RCC 7860 (cell line): ENCODE measurements at places on chromosomes 16 and 17.

DNA sequence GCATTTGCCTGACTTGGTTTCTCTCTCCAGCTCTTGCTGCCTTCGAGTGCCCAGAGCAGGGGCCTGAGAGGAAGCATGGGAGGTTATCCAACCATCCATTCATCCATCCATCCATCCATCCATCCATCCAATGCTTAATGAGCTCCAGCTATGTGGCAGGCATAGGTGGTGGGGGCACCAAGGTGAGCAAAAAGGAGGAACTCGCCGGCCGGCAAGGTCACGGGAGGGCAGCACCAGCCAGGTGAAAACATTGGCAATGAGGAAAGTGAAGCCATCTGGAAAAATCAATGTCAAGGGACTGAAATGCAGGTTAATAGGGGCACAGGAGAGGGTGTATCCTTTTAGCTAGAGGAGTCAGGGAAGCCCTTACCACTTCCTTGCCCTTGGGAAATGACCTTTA is 18.2 kb upstream of the DOK4 start:
- no peak for DNase-seq

- no peak for DNase-seq
Observed at GRCh38 chr16:24991349-24991748, 23.8 kb downstream of the ARHGAP17 start.

GRCh38 chr16:79164388-79164995 is 436.0 kb downstream of the MAF start:
- DNase-seq: no peak

DNA sequence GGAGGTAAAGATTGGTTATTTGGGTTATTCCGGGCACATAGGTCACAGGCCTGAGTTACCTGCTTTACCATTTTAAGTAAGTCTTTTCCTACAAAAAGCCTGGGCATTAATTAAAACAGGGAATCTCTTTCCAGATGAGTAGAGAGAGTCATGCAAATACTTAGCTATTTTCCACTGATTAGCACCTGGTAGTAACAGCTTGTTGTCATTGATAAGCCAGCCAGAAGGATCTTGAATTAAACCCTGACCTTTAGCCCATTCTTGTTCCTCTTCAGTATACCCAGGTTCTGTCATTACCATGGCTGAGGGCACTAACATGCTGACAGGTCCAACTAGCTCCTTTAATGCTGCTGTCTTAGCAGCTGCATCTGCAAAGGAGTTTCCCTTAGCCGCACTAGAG is 44.4 kb upstream of the ARL4D start:
- no peak for DNase-seq

GRCh38 chr17:49548506-49549310 is 27.0 kb upstream of the NXPH3 start:
- no peak for DNase-seq

DNA sequence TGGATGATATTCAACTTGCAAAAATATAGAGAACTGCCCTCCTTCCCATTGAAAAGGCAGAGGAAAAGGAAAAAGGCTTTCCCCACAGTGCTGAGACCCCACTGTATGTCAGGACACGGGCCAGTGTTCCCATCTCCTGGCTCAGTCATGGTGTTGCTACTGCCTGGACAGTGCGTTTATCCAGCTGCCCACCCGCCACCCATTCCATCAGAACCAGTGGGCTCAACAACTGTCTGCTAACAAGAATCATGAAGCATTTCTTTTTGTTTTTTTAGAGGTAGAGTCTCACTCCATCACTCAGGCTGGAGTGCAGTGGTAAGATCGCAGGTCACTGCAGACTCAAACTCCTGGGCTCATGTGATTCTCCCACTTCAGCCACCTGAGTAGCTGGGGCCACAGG is 11.3 kb downstream of the FBXO31 start:
- no peak for DNase-seq

GRCh38 chr16:48526058-48526957 is 83.7 kb downstream of the N4BP1 start:
- DNase-seq: peak; percentile 30

- DNase-seq: no peak
Observed at GRCh38 chr17:16083223-16083622, 83.6 kb downstream of the TTC19 start.

DNA sequence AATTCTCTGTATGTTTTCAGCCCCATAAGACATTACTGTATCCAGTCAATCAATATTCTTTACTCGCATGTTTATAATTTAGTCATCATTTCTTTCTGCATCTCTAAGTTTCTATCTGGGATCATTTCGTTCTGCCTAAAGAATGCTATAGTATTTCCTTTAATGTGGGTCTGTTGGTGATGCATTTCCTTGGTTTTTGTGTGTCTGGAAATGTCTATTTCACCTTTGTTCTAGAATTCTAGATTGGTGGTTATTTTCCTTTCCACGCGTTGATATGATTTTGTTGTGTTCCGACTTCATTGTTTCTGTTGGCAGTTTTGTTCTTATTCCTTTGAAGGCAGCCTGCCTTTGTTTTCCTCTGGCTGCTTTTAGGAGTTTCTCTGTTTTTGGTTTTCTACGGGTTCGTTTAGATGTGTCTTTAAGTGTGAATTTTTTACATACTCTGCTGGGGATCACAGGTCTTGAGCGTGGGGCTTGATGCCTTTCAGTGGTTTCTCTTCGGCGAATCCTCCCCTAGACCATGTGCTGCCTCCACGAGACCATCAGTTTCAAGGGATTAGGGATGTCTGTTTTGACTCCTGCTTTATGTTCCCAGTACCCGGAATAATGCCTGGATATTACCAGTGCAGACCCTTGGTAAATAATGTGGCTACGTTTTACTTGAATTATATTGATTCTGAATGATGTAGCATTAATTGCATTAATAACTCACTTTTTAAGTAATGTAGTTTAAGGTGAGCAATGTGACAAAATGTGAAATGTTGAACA is 23.5 kb downstream of the POLR3E start:
- DNase-seq: no peak

DNA sequence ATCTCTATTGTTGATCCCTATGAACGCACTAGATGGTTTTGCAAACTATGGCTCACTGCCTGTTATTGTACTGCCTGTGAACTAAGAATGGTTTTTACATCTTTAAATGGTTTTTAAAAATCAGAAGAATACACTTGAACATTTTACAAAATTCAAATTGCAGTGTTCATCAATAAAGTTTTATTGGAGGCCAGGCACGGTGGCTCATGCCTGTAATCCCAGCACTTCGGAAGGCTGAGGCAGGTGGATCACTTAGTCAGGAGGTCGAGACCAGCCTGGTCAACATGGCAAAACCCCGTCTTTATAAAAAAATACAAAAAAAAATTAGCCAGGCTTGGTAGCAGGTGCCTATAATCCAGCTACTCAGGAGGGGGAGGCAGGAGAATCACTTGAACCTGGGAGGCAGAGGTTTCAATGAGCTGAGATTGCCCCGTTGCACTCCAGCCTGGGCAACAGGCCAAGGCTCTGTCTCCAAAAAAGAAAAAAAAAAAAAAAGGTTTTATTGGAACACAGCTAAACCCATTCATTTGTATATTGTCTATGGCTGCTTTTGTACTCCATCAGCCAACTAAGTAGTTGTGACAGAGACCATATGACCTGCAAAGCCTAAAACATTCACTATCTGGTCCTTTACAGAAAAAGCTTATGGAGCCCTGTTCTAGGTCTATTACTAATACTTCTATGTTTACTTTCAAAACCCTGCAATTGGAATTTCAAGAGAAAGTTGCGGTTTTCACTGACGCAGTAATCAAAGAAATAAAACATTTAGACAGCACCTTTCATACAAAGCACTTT is 18.9 kb downstream of the IKZF3 start:
- no peak for DNase-seq

DNA sequence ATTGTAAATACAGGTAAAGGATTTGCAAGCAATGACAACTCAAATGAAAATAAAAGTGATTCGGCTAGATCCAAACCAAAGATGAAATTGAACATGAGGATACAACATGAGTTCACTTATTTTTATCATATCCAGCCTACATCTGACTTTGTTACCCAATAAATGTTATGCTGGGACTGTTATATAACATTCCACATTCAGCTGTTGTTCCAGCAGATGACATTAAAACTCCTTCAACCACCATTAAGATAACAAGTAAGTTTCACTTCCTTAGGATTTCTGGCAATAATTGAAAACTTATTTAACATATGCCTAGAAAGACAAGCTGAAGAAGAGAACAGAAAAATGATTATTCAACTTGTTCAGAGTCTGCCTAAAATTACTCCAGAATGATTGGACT is 729.4 kb downstream of the CDH11 start:
- no peak for DNase-seq

- DNase-seq: no peak
Observed at GRCh38 chr16:9481747-9482730, 390.6 kb downstream of the HAPSTR1 start.

DNA sequence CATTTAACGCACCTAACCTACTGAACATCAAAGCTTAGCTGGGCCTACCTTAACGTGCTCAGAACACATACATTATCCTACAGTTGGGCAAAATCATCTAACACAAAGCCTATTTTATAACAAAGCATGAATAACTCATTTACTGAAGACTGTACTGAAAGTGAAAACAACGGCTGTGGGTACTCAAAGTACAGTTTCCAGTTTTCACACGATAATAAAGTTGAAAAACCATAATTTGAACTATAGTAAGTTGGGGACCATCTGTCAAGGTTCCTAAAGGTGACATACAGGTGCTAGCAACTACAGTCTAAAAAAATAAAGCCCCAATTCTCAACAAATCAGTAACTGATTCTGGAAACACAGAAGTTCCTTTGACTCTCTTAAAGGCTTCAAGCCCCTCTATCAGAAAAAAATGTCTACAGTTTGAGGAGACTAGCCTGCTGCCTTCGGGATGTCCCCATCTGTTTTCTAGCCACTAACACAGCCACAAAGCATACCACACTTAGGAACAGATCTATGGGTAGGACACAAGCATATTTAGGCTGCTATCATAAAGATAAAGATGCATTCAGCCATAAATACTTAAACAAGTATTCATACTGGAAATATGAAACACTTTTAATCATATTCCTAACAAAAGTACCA is 71.3 kb downstream of the KANSL1 start:
- no peak for DNase-seq

- DNase-seq: no peak
Observed at GRCh38 chr16:4937782-4938682, 1.1 kb upstream of the PPL start.

- DNase-seq: no peak
Observed at GRCh38 chr17:68522266-68522665, 10.0 kb downstream of the PRKAR1A start.

DNA sequence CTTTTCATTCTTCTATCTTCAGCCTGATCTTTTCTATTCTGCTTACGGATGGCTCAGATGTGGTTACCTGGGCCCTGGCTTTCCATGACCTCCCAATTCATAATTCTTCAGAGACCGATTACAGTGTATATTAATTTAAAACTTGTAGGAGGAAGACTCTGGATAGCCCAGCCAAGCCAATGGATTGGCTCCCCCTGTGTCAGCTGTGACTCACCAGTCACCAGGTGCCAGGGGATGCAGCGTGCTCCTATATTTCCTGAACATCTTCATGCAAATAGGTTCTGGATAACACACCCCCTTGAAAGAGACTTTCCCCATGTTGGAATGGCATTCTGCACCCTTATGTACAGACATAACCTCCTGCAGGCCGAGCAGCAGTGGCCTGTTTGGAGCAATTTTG is 208.3 kb upstream of the WSCD1 start:
- no peak for DNase-seq

- DNase-seq: no peak
Observed at GRCh38 chr17:3732210-3732621, 8.5 kb downstream of the HASPIN start.

GRCh38 chr17:4950075-4950745 is 709 bp upstream of the ENO3 start:
- DNase-seq: no peak

DNA sequence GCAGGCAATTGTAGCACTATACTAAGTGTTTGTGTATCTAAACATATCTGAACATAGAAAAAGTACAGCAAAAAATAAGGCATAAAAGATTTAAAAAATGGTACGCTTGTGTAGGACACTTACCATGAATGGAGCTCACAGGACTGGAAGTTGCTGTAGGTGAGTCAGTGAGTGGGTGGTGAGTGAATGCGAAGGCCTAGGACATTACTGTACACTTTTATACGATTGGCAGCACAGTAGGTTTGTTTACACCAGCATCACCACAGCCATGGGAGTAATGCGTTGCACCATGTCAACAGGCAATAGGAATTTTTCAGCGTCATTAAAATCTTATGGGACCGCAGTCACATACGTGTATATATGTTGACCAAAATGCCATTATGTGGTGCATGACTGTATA is 45.6 kb downstream of the DNAH9 start:
- DNase-seq: no peak

DNA sequence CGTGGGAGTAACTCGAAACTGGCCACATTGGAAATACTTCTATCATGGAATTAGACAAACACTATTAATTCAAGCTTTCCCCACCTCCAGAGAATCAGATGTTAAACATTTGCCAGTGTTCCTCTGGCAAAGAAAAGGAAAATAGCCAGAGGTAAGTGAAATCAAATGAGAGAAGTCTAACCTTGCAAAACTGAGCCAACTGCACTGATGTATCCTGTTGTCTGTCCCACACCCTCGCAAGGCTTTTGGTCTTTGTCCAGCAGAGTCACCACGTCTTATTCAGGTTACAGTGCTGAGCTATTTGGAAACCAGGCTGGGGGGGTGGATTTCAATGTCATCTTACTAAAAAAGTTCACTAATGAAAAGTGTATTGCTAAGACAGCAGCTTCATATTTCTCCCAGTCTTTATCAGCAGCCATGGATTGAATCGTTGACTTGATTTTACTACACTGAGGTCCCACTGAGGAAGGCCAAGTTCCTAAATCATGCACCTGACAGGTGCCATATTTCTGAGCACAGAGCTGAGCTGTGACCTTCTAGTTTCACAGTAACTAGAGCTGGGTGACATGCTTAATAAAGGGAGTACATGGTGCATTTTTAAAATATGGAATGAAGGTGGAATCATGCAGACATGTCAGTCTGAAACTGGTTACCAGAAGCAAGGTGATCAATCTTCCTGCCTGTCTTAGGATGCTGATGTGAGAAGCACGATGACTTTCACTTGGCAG is 85.2 kb upstream of the HSBP1 start:
- no peak for DNase-seq

DNA sequence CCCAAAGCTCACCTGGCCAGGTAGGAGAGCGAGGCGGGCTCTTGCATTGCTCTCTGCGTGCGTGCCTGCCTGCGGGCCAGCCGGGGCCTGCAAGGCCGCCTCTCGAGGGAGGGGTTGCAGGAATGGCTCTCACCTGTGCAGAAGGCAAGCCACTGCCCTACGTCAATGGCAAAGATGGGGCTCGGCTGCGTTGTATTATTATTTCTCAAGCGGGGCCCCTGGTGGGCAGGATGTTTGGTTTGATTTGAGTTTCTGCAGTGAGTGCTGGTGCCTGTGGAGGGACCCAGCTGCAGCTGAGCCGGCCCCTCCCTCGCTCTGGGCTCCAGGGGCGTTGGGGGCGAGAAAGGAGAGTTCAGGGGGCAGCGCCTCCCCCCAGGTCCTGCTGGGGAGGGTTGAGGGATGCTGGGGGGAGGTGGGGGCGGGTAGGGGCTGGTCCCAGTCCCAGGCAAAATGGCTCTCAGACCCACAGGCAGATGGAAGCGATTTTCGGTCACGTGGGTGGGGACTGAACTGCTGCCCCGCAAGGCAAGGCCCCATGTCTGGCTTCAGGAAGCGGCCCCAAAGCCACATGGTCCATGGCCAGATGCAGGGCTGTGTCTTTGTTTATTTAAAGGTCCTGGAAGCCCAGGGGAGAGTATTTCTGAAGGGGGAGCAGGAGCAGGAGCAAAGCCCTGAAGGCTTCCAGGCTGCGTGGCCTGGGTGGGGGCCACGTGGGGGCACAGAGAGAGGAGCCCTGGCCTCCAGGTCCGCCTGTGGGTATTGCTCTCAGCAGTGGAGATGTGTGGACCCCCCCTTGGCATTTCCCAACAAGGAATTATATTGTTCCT is 338.8 kb downstream of the SEC14L1 start:
- DNase-seq: no peak

- peak; percentile 78 for DNase-seq
Observed at GRCh38 chr17:76452660-76453430, at the start of gene UBE2O. Gene UBE2O (minus strand): TSS chr17:76453152. CDS start chr17:76453141, 11 bp downstream.
